Neuronal stem cell (in vitro differentiated cells): ENCODE measurements at places on chromosomes 12 and 14.

DNA sequence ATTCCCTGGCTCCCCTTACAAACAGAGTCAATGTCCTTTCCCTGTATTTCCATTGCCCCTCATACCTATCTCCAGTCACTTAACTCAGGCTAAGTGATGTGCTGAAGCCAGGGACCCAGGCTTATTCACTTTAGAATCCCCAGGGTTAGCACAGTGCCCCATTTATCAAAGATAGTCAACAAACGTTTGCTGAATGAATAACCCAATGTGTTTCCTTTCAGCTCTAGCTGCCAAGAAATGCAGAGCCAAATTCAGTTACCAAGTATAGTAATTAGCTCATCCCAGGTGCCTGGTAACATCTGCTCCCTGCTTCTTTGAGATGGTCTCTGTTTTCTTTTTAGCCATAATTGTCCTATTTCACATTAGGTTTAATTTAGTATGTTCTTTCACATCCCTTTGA, 189.5 kb downstream of the PHLDA1 start:
- no peak for DNase-seq

- no peak for DNase-seq
Measured at GRCh38 chr14:99945732-99946651, 119.2 kb upstream of the EVL start.

DNA sequence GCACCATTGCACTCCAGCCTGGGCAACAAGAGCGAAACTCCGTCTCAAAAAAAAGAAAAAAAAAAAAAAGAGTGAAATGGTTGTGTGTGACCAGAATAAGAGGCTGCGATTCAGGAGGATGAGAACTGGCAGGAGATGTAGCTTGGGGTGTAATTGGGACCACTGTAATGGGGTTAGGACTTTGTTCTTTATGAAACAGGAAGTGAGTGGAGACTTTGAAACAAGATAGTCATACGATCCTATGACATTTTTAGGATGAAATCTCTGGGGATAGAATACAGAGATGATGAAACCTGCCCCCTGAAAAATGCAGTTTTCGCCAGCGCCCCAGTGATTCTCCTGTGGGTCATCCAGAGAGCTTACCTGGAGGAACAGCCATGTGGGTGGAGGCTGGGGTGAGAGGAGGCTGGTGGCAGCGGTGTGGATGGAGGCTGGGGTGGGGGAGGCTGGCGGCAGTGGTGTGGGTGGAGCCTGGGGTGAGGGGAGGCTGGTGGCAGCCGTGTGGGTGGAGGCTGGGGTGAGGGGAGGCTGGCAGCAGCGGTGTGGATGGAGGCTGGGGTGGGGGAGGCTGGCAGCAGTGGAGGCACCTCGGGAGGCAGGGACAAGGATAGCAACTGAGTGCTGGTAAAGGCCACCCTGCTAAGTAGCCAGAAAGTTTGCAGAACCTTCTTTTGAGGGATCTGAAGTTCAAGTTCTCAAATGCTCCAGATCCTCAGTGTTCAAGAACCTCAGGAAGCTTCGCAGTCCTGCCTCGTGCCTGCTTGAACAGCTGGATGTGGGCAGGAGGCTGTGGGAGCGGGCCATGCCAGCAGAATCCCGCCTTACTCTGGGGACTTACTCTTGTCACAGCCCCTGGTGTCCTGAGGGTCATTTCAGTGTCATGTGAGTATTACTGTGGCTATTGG, 20.2 kb downstream of the FBXL14 start:
- DNase-seq: no peak

GRCh38 chr12:55930771-55931316, at the start of gene DGKA:
Gene DGKA, plus strand, starts transcription at chr12:55931162. Its CDS starts 5,342 bp downstream, at chr12:55936504.
- DNase-seq: no peak

DNA sequence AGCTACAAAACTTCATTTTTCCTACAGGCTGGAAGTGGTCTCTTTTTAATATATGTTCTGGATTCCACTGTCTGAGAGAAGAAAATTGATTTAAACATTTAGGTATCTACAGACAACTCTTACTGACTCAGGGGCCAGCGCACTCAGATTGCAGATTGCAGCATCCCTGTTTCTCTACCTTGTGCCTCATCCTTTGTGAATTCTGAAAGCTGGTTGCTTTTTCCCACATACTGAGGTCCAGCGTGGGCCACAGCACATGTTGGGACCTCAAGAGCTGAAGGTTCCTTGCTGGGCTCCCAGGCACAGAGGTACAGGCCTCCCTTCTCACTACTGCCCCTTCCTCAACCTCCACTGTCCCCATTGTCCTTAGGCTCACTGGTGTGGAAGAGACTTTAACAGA, 101.7 kb upstream of the CCDC175 start:
- DNase-seq: no peak

GRCh38 chr12:39763890-39764169, 144.2 kb upstream of the ABCD2 start:
- no peak for DNase-seq

DNA sequence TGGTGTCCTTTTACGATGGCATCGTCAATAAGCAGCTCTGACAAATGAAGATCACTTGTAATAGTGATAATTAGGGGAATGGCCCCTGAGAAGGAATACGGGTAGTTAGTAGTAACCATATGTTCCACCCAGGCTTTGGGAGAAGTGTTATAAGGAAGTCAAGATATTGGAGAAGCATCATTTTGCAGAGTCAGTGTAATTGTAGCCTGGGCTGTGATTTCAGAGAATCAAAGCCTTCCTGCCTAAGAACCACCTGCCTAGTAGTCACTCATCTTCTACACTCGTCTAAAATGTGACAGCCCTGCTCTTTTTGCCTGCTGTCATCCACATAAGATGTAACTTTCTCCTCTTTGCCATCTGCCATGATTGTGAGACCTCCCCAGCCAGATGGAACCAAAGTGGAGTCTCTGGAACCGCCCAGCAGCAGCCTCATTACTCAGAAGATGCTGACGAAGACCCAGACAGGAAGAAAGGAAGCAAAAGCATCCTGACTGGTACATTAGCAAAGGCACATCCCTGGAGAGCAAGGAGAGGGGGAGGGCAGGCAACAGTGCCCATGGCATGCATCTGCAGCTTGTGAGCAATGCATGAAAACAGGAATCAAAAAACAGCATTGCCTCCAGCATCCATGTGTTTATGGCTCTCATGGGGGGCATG, 12.6 kb upstream of the EDDM3A start:
- no peak for DNase-seq

DNA sequence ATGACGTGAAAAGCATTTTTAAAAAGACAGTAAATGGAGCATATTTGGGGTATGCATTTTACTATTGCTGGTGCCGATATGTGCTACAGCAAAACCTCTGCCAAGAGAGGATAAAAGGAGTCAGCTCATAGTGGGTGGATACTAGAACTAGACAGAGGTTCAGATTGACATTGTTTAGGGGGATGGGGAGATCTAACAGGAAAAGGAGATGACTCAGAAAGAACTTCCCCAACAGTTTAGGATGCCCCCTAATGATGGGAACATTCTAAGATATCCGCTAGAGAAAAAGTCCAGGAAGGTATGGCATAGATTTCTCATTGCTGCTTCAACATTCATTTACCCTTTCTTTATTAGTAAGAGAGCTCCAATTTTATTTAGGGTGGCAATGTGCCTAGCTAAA, 110.5 kb upstream of the CLEC14A start:
- no peak for DNase-seq

- no peak for DNase-seq
Measured at GRCh38 chr14:50233166-50233950, 2.0 kb upstream of the SOS2 start.

- no peak for DNase-seq
Measured at GRCh38 chr12:45898094-45898493, 92.3 kb downstream of the SCAF11 start.

DNA sequence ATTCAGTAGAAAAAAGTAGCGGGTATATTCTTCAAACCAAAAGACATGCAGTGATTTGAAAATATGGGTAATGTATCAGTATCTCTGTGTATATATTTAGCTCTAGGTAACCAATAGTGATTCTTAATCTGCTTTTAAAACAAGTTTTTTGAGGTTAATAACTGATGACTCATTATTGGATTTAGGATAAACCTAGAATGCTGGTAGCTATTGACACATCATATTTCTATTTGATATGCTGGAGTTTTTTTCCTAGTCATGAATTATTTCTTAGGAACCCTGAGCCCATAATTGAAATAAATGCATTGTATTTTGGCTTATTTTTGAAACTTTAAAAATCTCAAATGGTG, 15.5 kb downstream of the ARF6 start:
- DNase-seq: no peak

- no peak for DNase-seq
Measured at GRCh38 chr14:29865299-29865698, 62.3 kb downstream of the PRKD1 start.

DNA sequence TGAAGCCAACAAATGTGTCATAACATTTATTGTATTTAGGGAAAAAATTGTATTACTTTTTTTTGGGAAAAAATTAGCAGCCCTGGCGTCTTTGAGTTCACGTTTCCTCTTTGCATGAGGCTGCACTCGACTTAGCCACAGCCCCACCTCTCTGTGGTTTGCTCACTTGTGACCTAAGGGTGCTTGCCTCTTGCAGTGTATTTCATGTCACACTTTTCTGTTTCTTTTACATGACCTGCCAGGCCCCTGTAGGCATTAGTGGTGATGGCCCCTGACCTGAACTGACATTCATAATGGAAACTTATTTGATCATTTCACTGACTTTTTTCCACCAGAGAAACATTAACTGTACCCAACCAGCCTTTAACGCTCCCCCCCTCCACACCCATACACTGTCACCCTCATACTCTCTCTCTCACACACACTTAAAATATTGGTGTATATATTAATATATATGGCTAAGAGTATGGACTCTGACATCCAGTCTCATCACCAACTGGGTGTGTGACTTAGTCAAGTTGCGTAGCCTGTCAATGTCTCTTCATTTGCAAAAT, 122.9 kb downstream of the PRKCH start:
- no peak for DNase-seq

- no peak for DNase-seq
Measured at GRCh38 chr12:19633194-19633593, 193.9 kb downstream of the AEBP2 start.

DNA sequence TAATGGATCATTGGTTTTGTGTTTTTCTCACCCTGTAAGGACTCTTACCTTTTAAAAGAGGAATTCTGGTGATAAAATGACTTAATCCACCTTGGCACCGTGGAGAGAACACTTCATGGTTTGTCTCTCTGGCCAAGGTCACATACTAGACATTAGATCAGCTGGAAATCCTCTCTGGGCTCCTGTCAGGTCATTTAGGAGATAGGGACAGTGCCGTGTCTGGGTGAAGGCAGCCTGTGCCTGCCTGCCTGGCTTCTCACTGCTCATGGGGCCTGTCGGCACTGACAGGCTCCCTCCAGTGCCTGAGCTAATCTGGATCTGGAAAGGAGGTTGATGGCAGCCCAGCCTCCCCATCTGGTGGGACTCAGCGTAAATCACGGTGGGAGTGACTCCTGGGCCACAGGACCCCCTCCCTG, 5.7 kb downstream of the CRADD start:
- no peak for DNase-seq

- no peak for DNase-seq
Measured at GRCh38 chr14:73829526-73830431, 21.9 kb upstream of the PTGR2 start.

GRCh38 chr14:100576091-100577085, 10.8 kb downstream of the BEGAIN start:
- no peak for DNase-seq

GRCh38 chr12:101407436-101408345, at the start of gene ARL1:
Gene ARL1, minus strand, starts transcription at chr12:101407772. Its CDS starts 127 bp downstream, at chr12:101407645.
- DNase-seq: peak; percentile 87

- DNase-seq: no peak
Measured at GRCh38 chr12:69106482-69107118, 132.8 kb upstream of the CPSF6 start.

- DNase-seq: no peak
Measured at GRCh38 chr12:64171715-64172114, 50.4 kb downstream of the KICS2 start.

- no peak for DNase-seq
Measured at GRCh38 chr14:92960706-92961566, 38.0 kb downstream of the CHGA start.

DNA sequence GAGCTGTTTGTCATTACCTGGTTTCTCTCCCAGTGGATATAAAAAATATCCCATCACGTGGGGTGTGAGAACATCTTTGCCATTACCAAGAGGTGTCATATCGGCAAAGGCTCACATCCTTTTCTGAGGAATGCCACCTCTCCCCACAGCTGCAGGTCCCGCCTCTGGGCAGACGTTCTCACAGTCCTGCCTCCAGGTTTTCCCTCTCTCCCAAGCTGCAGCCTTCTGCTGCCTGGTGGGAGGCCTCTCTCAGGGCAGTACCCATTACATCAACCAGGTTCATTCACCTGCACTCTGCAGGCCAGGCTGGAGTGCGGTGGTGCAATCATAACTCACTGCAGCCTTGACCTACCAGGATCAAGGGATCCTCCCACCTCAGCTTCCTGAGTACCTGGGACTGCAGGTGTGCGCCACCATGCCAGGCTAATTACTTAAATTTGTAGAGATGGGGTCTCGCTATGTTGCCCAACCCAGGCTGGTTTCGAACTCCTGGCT, 15.0 kb upstream of the TMEM119 start:
- DNase-seq: no peak

DNA sequence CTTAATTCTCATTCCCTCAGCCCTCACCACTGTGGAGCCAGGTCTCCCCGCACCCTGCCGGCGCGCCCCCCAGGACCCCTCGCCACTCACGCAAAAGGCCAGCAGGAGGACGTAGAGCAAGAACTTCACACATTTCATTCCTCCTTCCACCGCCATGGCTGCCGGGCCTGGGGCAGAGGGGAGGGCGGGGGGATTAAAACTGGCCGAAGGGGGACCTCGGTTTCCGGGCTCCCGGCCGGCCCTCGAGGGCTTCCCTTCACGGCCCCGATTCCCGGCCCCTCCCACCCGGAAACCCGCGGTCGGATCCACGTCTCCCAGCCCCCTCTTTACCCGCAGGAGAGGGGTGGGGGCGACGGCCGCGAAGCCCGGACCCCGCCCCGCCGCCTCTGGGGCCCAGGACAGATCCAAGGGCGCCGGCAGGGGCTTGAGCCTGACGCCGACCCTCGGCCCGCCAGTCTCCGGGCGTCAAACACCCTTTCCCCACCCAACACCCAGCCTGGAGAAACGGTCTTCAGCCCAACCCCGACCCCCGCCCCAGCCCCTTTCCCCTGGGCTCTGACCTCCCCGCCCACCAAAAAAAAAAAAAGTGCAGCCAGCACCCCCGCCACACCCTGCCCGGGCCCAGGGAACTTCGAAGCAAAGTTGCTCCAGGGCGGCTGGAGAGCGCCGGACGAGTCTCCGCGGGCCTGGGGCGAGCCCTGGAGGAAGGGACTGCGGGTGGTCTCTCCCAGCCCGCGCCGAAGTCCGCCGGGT, 447 bp downstream of the CD63 start:
- no peak for DNase-seq

DNA sequence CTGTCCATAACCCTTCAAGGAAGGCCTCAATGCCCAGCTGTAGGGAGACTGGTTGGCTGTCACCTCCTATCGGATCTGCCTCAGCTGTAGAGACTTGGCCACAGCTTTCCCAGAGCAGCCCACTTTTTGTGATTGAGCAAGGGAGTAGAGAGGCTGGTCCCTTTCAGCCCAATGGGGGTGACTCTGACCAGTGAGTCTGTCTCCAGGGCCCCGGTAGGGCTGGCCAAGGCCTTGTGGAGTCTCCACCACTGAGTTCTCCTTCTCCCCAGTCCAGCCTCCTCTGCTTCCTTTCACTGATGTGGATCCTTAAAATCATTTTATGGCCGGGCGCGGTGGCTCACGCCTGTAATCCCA, 14.5 kb upstream of the HPD start:
- DNase-seq: no peak
